ENCODE measurements at places on chromosomes 5 and 9.
A peak's percentile ranks its signal among the peaks of the same experiment; 100 is the strongest.

DNA sequence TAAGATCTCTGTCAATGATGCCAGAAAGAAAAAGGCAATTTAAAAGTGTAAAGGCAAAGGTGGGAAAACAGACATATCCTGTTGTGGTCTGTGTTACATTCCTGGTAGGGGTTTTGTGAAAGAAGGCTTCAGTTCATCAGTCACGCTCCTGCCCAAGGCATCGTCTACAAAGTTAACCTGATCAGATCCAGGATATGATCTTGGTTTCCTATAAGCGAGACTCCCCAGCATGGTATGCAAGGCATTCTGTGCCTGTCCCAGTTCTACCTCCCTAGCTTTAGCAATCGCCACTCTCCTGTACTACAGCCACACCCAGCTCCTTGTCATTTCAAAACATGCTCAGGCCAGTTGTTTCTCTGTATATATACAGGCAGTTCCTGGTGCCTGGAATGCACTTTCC, 58.0 kb upstream of the PTPN3 start:
- no peak overlapping the region for H3K4me3 ChIP-seq
- H3K36me3 ChIP-seq = no peaks in the 10 kb centered on the region
- DNase-seq = no peak
- H3K27ac ChIP-seq = no peak overlapping the region

GRCh38 chr9:32524892-32525708, 896 bp downstream of the RIGI start:
- no peaks in the 10 kb centered on the region for H3K4me1 ChIP-seq
- no peak overlapping the region for H3K4me3 ChIP-seq
- DNase-seq = no peak

- no peaks in the 10 kb centered on the region for H3K4me1 ChIP-seq
- no peak overlapping the region for H3K27ac ChIP-seq
- DNase-seq = no peak
- H3K4me3 ChIP-seq = no peak overlapping the region
Observed at GRCh38 chr9:1434811-1435210, 384.7 kb downstream of the DMRT2 start.

GRCh38 chr5:157672976-157673375, 1.6 kb downstream of the C5orf52 start:
- no peak for DNase-seq
- H3K4me3 ChIP-seq = no peak overlapping the region
- no peaks in the 10 kb centered on the region for H3K36me3 ChIP-seq
- H3K27ac ChIP-seq = no peak overlapping the region
- H3K27me3 ChIP-seq = peaks cover 14% of the 10 kb centered on the region
- H3K4me1 ChIP-seq = no peaks in the 10 kb centered on the region

DNA sequence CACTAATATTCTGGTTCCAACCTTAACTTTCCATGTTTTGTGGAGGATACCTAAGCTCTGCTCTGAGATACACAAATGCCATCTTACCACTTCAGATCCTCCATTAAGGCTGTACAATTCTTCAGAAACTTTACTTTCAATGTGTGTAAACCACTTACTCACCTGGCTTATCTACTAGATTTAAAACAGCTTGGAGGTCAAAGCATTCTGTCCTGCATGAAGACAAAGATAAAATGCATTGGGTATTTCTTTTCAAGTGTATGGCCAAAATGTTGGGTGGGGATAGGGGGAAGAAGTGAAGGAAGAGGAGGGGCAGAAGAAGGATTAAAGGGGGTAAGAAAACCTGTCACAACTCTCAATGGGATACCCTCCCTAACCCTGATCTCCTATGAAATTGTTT, 939 bp downstream of the GOLGA1 start:
- no peak overlapping the region for H3K27ac ChIP-seq
- H3K27me3 ChIP-seq = no peaks in the 10 kb centered on the region
- DNase-seq = no peak
- no peaks in the 10 kb centered on the region for H3K36me3 ChIP-seq
- peak overlapping the region; percentile 80 for H3K4me3 ChIP-seq

DNA sequence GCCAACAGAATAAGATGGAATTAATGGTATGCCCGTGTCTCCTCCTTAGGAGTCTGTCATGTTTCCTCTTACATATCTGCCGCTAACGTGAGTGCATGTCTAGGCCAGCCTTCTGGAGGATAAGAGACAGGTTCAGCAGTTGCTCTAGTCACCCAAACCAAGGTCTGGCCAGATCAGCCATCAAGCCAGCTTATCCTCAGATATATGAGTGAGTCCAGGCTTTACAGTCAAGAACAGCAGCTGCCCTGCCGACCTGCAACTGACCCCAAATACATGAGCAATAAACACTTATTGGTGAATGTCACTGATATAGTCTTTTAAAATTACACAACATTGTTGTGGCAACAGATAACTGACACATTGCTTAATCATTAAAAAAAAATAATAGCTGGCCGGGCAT, 123.5 kb downstream of the TSSK1B start:
- H3K36me3 ChIP-seq = no peaks in the 10 kb centered on the region
- no peaks in the 10 kb centered on the region for H3K4me1 ChIP-seq
- DNase-seq = no peak
- H3K27ac ChIP-seq = no peak overlapping the region
- H3K27me3 ChIP-seq = no peaks in the 10 kb centered on the region
- no peak overlapping the region for H3K4me3 ChIP-seq

DNA sequence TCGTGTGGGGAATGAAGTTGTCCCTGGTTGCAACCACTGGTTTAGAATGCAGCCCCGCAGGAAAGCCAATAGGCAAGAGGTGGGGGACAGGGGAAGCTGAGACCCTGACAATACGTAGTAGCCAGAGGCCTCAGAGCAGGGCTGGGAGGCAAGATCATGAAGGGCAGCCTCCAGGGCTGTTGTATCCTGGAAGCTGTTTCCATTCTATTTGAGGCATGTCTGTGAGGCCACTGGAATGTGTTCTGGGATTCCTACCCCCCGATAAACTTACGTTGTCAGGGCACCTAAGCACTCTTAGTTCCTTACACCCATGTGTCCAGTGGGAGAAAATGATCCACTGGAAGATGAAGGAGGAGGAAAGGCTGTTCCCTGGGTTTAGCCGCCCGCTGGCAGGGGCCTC, 177.3 kb downstream of the CFAP90 start:
- H3K27ac ChIP-seq = no peak overlapping the region
- no peaks in the 10 kb centered on the region for H3K36me3 ChIP-seq
- no peak for DNase-seq
- no peaks in the 10 kb centered on the region for H3K4me1 ChIP-seq

DNA sequence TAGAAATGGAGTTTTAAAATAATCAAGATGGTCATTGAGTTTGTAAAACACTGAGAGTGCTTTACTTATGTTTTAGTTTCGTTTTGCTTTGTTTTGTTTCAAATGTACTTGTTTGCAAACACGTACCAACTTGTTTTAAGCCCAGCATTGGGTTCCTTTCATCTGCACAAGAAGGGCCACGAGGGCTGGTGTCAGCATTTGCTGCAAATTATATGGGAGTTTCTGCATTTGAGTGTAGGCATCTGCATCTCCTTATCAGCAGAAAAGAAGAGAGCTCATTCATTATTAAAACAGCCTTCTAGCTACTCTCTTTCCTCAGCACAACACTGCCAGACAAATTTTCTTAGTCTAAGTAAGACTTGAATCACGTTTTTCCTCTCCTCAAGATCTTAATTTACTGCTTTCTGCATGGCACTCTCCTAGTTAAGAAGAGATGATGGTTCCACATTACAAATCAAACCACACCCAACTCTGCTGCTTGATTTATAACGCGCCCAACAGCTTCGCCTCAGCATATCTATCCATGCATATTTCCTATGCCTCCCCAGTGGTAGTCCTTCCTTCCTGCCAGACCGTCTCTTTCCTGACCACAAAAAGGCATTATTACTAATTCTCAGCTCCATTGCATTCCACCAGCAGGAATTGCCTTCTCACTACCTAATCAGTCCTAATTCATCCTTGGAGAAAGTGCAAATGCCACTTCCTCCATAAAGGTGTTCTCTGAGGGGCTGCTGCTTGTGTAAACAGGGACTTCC, 95.2 kb upstream of the CAST start:
- no peaks in the 10 kb centered on the region for H3K27me3 ChIP-seq
- no peaks in the 10 kb centered on the region for H3K36me3 ChIP-seq
- no peak overlapping the region for H3K27ac ChIP-seq
- no peaks in the 10 kb centered on the region for H3K4me1 ChIP-seq
- no peak overlapping the region for H3K4me3 ChIP-seq

Data from iPS DF 6.9 (cell line).